ENCODE measurements at places on chromosomes 7 and 10. TPM values are rescaled to one million over a fixed set of nuclear protein-coding genes. Genes with fewer than 3 reads are reported as not detected.

WNT8B gene
- not detected for total RNA-seq

SYCE1 gene
- total RNA-seq, result 1.0 TPM

TMEM26 gene
- 0.54 TPM for total RNA-seq

SVOPL gene
- not detected for total RNA-seq

CDC14C gene
- total RNA-seq, result not detected

- no peaks in the 10 kb centered on the region for H3K36me3 ChIP-seq
- H3K27ac ChIP-seq, result no peak overlapping the region
- no peak overlapping the region for H3K4me3 ChIP-seq
These were observed 205.2 kb downstream of the TMEM26 start for GRCh38 chr10:61248013-61248412.

GRCh38 chr7:39838326-39838725, 111.7 kb upstream of the CDK13 start:
- H3K27ac ChIP-seq, result no peak overlapping the region
- H3K4me3 ChIP-seq, result no peak overlapping the region
- H3K27me3 ChIP-seq, result no peaks in the 10 kb centered on the region
- DNase-seq, result no peak
- no peaks in the 10 kb centered on the region for H3K36me3 ChIP-seq

NEBL gene
- 225 TPM for total RNA-seq

DNA sequence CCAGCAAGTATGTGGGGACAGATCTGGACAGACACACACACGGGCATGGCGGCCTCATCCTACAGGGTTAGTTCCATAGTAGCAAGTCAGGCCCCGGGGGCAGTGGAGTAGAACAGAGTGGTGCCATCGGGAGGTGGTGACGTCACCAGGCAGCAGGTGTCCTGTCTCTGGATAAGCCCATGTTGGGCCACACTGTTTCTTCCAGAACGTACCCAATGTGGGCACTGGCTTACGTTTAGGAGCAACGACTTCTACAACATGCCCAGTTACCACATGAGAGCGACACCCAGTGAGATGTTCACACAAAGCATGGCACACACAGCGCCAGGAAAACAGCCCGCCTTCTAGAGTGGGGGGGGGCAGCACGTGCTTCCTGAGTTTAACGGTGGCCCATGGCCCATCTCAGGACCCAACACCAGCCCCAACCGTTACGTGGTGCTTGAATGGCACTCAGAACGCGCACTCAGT, 67.8 kb downstream of the CTBP2 start:
- H3K4me1 ChIP-seq, result peaks cover 50% of the 10 kb centered on the region
- H3K27ac ChIP-seq, result peak overlapping the region; percentile 49
- no peaks in the 10 kb centered on the region for H3K36me3 ChIP-seq
- no peaks in the 10 kb centered on the region for H3K27me3 ChIP-seq
- H3K4me3 ChIP-seq, result no peak overlapping the region

- H3K27ac ChIP-seq, result no peak overlapping the region
- no peak for DNase-seq
- H3K36me3 ChIP-seq, result no peaks in the 10 kb centered on the region
- no peak overlapping the region for H3K4me3 ChIP-seq
- no peaks in the 10 kb centered on the region for H3K27me3 ChIP-seq
- H3K4me1 ChIP-seq, result peaks cover 6% of the 10 kb centered on the region
These were observed 296.7 kb upstream of the AKR1E2 start for GRCh38 chr10:4529266-4529665.

- H3K27ac ChIP-seq, result peak overlapping the region; percentile 79
- peaks cover 19% of the 10 kb centered on the region for H3K4me1 ChIP-seq
- H3K27me3 ChIP-seq, result no peaks in the 10 kb centered on the region
- H3K4me3 ChIP-seq, result peak overlapping the region; percentile 1
- no peak for DNase-seq
These were observed 708 bp downstream of the KLHDC10 start for GRCh38 chr7:130070861-130071622.

- H3K4me1 ChIP-seq, result peaks cover 10% of the 10 kb centered on the region
- no peaks in the 10 kb centered on the region for H3K27me3 ChIP-seq
- peak overlapping the region; percentile 88 for H3K4me3 ChIP-seq
- H3K36me3 ChIP-seq, result no peaks in the 10 kb centered on the region
- H3K27ac ChIP-seq, result peak overlapping the region; percentile 98
These were observed 570 bp downstream of the TBC1D12 start for GRCh38 chr10:94402843-94403379.

CYP51A1 gene
- 84.1 TPM for total RNA-seq

GNGT1 gene
- not detected for total RNA-seq

VIPR2 gene
- total RNA-seq, result not detected

- H3K4me1 ChIP-seq, result no peaks in the 10 kb centered on the region
- no peaks in the 10 kb centered on the region for H3K27me3 ChIP-seq
- H3K4me3 ChIP-seq, result no peak overlapping the region
- DNase-seq, result no peak
These were observed 19.9 kb downstream of the CASD1 start for GRCh38 chr7:94529516-94529915.

GRCh38 chr7:137328373-137329120, 15.0 kb downstream of the PTN start:
- no peak for DNase-seq
- H3K36me3 ChIP-seq, result no peaks in the 10 kb centered on the region
- no peak overlapping the region for H3K4me3 ChIP-seq
- H3K4me1 ChIP-seq, result no peaks in the 10 kb centered on the region
- no peaks in the 10 kb centered on the region for H3K27me3 ChIP-seq
- H3K27ac ChIP-seq, result no peak overlapping the region

GPC2 gene
- not detected for total RNA-seq

GRCh38 chr7:107103369-107103768, 58.9 kb downstream of the PRKAR2B start:
- H3K4me3 ChIP-seq, result no peak overlapping the region
- no peak overlapping the region for H3K27ac ChIP-seq
- no peaks in the 10 kb centered on the region for H3K4me1 ChIP-seq
- H3K27me3 ChIP-seq, result no peaks in the 10 kb centered on the region

- no peak overlapping the region for H3K27ac ChIP-seq
- DNase-seq, result no peak
- no peak overlapping the region for H3K4me3 ChIP-seq
These were observed 107.9 kb downstream of the TMEM178B start for GRCh38 chr7:141181812-141182211.

- no peak for DNase-seq
- no peak overlapping the region for H3K27ac ChIP-seq
- H3K27me3 ChIP-seq, result no peaks in the 10 kb centered on the region
These were observed 12.4 kb downstream of the UMAD1 start for GRCh38 chr7:7652798-7653540.

- H3K27me3 ChIP-seq, result no peaks in the 10 kb centered on the region
- DNase-seq, result no peak
- no peaks in the 10 kb centered on the region for H3K4me1 ChIP-seq
- no peaks in the 10 kb centered on the region for H3K36me3 ChIP-seq
- no peak overlapping the region for H3K4me3 ChIP-seq
- H3K27ac ChIP-seq, result no peak overlapping the region
These were observed 40.5 kb downstream of the AOAH start for GRCh38 chr7:36683695-36684357.

CALHM1 gene
- not detected for total RNA-seq

- no peak for DNase-seq
- no peaks in the 10 kb centered on the region for H3K27me3 ChIP-seq
- H3K4me3 ChIP-seq, result no peak overlapping the region
These were observed 10.8 kb downstream of the LOXL4 start for GRCh38 chr10:98257198-98257597.

DNA sequence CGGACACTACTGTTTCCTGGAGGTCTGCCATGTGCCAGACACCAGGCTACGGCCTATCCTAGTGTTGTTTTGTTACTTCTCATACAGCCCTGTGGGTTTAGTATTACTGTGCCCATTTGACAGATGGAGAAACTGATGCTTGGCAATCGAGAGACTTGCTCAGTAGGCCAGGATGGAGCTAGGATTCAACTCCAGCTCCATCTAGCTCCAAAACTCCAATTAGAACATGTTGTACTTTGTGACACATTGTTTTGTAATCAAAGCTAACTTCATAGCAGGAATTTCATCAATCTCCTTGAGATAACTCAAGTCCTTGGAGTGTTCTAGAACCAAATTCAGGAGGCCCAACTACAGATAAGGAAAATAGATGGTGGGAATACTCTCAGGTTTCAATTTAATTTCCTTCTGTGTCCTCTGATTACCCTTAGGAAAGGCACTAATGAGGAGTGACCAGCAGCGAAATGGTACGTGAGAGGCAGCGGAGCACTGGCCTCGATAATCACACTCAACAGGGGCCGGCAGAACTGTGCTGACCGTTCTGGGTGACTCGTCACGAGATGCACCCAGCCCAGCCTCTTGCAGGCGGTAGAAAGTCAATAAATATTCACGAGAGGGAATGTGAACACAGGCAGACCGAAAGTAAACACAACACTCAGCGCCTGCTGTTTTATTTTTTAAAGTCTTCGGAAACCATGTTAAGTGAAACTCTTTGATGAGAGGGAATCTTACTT, 269.6 kb upstream of the NEBL start:
- no peaks in the 10 kb centered on the region for H3K27me3 ChIP-seq
- peak overlapping the region; percentile 82 for H3K27ac ChIP-seq
- no peak overlapping the region for H3K4me3 ChIP-seq
- H3K4me1 ChIP-seq, result peaks cover 52% of the 10 kb centered on the region
- H3K36me3 ChIP-seq, result no peaks in the 10 kb centered on the region

DNA sequence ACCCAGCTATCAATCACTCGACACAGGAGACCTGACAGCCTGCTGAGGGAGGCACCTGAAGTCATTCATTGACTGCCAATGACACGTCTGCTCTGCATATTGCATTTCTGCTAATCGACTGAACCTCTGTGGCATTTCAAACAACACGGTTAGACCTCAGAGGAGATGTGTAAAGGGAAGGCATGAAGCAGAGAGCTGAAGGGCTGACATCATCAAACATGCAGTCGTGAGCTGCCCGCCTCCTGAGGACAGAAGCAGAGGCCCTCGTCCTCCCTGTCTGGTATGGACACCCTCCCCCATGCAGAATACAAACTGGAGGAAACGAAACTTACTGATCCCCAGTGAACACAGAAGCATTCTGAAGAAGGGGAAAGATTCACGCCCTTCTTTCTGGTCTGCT, 462.6 kb upstream of the MGMT start:
- no peaks in the 10 kb centered on the region for H3K27me3 ChIP-seq
- DNase-seq, result no peak
- no peaks in the 10 kb centered on the region for H3K36me3 ChIP-seq
- H3K4me3 ChIP-seq, result no peak overlapping the region

DNA sequence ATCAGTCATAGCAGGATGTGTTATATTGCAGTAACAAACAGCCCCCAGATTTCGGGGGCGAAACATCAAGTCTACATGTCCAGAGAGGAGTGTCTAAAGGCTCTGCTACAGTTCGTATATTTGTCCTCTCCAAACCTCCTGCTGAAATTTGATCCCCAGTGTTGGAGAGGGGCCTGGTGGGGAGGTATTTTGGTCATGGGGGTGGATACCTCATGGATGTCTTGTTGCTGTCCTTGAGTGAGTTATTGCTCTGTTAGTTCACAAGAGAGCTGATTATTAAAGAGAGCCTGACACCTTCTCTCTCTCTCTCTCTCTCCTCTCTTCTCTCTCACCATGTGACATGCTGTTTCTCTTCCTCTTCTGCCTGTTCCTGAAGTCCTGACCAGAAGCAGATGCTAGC, 343.7 kb downstream of the TCERG1L start:
- DNase-seq, result no peak
- H3K27ac ChIP-seq, result no peak overlapping the region
- H3K27me3 ChIP-seq, result no peaks in the 10 kb centered on the region
- no peaks in the 10 kb centered on the region for H3K36me3 ChIP-seq
- no peaks in the 10 kb centered on the region for H3K4me1 ChIP-seq

- H3K27me3 ChIP-seq, result no peaks in the 10 kb centered on the region
- DNase-seq, result no peak
- no peaks in the 10 kb centered on the region for H3K36me3 ChIP-seq
- H3K4me3 ChIP-seq, result no peak overlapping the region
These were observed 431.4 kb downstream of the DNAJB6 start for GRCh38 chr7:157768198-157768597.

DNA sequence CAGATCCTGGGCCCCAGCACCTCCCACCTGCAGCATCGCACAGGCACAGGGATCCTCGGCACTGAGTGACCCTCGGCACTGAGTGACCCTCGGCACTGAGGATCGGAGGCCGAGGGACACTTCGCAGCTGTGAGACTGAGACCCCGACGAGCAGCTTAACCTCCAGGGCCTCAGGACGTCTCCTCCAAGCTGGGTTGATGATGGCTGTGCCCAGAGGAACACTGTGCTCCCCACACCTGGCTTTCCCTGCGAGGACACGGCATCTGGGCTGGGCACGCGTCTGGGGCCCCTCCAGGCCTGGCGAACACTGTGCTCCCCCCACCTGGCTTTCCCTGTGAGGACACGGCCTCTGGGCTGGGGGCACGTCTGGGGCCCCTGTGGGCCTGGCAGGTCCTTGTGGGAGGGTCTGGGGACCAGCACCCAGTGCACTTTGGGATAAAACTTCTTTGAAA, 158.3 kb upstream of the PPP2R2D start:
- no peak for DNase-seq
- H3K27ac ChIP-seq, result no peak overlapping the region
- H3K4me1 ChIP-seq, result no peaks in the 10 kb centered on the region
- H3K36me3 ChIP-seq, result no peaks in the 10 kb centered on the region
- H3K4me3 ChIP-seq, result no peak overlapping the region
- no peaks in the 10 kb centered on the region for H3K27me3 ChIP-seq

- H3K4me1 ChIP-seq, result no peaks in the 10 kb centered on the region
- DNase-seq, result peak; percentile 29
- H3K27ac ChIP-seq, result no peak overlapping the region
- H3K4me3 ChIP-seq, result no peak overlapping the region
These were observed 70.5 kb upstream of the ABI1 start for GRCh38 chr10:26931223-26931622.

DNA sequence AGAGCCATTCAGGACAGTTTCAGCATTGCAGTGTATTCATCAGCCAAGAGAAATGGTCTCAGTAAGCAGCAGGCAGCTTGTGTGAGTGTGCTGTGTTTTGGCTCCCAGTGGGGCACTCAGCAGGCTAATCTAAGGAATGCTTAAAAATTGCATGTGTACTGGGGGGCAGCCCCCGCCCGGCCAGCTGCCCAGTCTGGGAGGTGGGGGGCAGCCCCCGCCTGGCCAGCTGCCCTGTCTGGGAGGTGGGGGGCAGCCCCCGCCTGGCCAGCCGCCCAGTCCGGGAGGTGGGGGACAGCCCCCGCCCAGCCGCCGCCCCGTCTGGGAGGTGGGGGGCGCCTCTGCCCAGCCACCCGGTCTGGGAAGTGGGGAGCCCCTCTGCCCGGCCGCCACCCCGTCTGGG, 116.2 kb downstream of the GRID1 start:
- DNase-seq, result peak; percentile 37
- H3K4me1 ChIP-seq, result peaks cover 53% of the 10 kb centered on the region
- no peaks in the 10 kb centered on the region for H3K27me3 ChIP-seq
- peak overlapping the region; percentile 70 for H3K27ac ChIP-seq
- H3K4me3 ChIP-seq, result no peak overlapping the region
- no peaks in the 10 kb centered on the region for H3K36me3 ChIP-seq

CLDN12 gene
- 35.5 TPM for total RNA-seq

All from thyroid gland (tissue), 4 donors.